Ecto neural progenitor cell (in vitro differentiated cells): ENCODE measurements at places on chromosomes 6 and 20.

DNA sequence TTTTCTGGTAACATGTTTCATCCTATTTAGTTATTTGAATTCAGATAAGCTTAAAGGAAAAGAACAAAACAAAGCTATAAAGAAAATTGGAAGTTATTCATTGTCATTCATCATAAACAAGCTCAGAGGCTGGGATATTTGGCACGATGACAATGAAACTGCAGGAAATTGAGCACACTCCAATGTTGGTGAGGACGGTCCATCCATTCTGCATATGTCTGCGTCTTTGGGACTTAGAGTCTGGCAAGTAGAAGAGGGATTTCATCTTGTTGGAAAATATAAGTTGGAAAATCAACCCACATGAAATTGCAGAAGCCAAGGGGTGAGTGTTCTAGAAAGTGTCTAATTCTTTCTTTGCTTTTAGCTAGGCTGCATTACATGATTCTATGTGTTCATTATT lies 78.4 kb downstream of the HDGFL1 start:
- DNase-seq, result no peak

DNA sequence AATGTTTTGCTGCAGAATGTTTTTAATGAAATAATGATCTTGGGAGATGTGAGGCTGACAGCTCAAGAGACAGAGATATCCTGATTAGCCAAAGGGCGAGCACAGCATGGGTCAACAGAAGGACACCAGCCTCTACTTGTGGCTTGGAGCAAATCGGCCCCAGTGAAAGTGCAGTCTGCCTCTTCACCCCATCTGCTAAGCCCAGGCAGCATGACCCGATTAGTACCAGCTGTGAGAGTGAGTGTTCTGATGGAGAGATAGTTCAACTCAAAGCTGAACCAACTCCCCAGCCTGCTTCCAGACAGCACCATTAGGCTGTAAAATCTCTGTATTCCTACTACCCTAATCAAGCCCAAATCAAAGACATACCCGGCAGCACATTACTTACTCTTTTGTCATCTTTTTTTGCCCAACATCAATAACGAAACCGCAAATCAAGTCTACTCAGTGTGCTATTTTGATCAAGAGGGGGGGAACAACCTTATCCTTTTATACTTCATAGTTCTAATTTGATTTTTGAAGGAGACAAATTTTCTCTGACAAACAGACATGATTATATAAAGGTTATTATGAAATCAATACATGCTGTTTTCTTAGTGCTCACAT lies 514.1 kb upstream of the NRSN1 start:
- no peak for DNase-seq

DNA sequence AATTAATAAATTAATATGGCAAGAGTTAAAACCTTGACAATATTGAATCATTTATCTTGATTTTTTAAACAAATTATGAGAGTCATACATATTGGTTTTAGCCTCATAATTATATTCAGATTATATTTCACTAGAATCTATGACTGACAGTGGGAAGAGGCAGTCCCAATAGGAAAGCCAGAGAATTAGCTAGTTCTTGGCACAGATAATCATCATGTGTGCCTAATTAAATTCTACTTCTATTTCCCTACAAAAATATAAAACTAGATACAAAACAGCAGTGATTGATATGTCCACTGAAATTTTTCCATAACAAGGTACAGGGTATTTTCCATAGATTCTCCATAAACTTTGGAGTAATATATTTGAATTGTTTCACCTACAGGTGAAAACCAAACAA lies 38.6 kb downstream of the COL9A1 start:
- no peak for DNase-seq

DNA sequence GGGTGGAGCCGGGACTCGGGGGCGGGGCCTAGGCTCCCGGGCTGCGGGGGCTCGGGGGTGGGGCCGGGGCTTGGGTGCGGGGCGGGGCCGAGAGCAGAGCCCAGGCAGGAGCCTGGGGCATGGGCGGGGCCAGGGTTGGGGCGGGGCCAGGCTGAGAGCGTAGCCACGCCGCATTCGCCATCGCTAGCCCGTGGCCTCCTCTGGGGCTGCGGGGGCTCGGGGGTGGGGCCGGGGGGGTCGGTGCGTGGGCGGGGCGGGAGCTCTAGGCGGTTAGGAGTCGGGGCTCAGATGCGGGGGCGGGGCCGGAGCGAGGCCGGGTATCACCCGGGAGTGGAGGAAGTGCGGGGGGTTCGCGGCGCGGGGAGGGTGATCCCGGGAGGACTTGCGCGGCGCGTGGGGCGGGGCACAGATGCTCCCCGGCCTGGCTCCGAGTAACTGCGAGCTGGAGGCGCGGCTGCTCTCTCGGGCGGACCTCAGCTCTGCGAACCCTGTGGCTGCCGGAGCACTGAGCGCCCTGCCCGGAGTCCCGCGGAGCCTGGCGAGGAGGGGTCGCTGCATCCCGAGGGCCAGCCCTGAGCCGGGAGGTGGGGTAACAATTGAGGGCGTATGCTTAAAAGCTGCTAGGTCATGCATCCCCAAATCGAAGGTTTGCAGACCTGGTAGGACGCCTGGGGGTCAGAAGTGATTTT lies 434 bp upstream of the ECI2 start:
- DNase-seq, result peak; percentile 96

DNA sequence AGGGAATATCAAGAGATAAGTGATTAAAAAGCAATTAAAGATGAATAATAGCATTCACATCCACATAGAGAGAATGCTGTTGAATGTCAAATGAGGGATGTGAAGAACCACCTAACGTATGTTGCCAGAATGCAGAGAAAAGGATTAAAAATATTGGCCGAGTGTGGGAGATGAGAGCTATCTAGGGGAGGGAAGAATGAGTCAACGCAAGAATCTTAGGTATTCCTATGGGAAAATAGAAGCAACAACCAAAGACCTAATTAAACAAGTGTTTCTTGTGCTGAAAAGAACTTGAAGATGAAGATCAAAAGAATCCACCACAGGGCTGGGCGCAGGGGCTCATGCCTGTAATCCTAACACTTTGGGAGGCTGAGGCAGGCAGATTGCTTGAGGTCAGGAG lies 12.2 kb upstream of the RSPH3 start:
- DNase-seq, result no peak

DNA sequence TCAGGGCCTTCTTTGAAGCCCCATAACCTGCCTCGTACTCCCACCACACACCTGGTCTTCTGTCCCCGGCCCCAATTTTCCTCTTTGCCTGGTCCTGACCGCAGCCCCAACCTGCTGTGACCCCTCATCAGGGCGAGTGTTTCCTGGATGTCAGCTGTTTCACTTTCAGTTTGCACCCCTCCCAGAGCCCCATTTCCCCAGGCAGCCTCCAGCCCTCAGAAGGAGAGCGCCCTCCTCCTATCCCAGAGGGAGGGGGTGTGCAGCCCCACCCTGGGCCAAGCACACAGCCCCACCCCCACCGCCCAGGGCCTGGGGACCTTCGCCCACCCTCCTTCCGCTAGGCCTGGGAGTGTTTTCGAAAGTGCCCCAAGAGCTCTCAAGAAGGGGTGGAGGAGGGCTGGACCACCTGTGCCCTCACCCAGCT lies 1.5 kb downstream of the BAK1 start:
- DNase-seq, result no peak

DNA sequence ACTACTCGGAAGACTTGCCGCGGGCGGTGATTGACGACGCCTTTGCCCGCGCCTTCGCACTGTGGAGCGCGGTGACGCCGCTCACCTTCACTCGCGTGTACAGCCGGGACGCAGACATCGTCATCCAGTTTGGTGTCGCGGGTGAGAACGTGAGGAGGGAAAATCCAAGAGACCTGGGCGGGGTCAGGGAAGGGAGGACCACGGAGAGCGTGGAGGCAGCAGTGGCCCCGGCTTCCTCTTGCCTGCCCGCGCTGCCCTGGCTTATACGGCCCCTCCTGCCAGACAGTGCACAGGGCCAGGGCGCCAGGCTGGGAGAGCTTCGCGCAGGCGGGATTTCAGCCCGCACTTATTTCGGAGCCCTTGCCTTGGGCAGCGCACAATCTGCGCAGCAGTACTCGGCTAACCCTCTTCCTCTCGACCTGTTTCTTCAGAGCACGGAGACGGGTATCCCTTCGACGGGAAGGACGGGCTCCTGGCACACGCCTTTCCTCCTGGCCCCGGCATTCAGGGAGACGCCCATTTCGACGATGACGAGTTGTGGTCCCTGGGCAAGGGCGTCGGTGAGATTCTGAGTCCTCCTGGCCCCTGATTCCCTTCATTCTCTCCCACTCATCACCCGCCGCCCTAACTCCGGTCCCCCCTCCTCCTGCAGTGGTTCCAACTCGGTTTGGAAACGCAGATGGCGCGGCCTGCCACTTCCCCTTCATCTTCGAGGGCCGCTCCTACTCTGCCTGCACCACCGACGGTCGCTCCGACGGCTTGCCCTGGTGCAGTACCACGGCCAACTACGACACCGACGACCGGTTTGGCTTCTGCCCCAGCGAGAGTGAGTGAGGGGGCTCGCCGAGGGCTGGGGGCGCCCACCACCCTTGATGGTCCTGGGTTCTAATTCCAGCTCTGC lies 2.0 kb downstream of the MMP9 start:
- DNase-seq, result no peak

DNA sequence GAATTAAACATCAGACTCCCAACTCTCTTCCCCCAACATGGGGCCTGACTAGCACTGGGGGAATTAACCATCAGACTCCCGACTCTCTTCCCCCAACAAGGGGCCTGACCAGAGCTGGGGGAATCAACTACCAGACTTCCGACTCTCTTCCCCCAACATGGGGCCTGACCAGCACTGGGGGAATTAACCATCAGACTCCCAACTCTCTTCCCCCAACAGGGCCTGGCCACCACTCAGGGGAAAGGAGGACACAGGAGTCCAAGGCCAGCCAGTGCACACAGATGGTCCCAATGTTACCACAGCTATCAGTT lies 13.1 kb downstream of the CST7 start:
- DNase-seq, result peak; percentile 24

GRCh38 chr6:142406131-142406530 lies 104.3 kb downstream of the ADGRG6 start:
- no peak for DNase-seq

DNA sequence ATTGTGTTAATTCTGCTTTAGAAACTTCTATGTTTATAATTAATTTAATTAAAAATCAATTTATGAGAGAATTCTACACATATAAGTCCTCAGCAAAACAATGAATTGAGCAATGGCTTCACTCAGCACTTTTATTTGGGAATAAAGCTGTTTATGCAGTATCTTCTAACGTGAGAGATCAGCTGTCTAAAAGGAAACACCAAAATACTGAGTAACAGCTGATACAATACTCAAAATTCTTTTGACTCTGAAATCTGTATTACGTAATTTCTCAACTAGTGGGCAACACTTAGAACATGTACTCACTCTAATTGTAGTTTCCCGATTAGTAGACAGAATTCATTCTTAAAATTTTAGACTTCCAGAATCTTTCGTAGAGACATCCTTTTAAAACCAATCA lies 49.8 kb downstream of the MAP3K7 start:
- DNase-seq, result no peak

- DNase-seq, result no peak
Measured at GRCh38 chr6:116884530-116884929, 7.5 kb downstream of the RFX6 start.

DNA sequence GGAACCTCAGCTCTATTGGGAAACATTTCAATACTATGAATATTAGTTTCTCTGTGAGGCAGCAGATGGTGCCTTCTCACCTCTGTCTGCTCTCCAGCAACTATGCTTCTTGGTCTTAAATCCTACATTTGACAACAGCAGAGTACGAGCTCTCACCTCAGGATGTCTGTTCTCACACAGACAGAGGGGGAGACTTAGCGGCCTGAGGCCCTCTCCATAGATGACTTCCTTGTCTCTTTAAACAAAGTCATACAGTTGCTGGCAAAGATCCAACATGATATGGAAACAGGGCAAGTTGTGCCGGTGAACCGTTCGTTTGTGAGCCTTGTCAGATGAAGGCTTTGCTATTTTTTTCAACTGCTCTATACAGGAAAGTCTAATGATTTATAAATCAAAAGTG lies 43.7 kb upstream of the GABRR1 start:
- DNase-seq, result no peak

DNA sequence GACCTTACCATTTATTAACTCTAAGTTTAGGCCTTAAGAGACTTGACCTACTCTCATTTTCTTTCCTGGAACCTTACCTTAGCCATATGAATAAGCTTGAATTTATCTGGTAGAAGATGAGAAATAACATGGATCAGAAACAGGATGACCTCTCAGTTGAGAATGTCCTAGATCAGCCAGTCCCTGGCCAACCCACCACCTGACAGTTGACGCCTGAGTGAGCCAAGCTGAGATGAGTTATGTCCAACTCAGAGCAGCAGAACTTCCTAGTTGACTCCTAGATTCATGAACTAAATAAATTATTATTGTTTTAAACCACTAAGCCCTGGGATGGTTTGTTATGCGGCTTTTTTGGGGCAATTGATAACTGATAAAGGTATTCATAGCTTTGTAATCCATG lies 233.0 kb upstream of the RAB32 start:
- DNase-seq, result no peak

- DNase-seq, result no peak
Measured at GRCh38 chr6:144177726-144178125, 27.4 kb downstream of the STX11 start.

GRCh38 chr6:113481910-113482309 lies 375.2 kb upstream of the MARCKS start:
- DNase-seq, result no peak

GRCh38 chr6:25027221-25027916 lies 91.6 kb upstream of the RIPOR2 start:
- DNase-seq, result no peak

- no peak for DNase-seq
Measured at GRCh38 chr6:3398755-3399696, 57.8 kb downstream of the SLC22A23 start.

GRCh38 chr20:56299362-56299761 lies 50.8 kb downstream of the MC3R start:
- no peak for DNase-seq

DNA sequence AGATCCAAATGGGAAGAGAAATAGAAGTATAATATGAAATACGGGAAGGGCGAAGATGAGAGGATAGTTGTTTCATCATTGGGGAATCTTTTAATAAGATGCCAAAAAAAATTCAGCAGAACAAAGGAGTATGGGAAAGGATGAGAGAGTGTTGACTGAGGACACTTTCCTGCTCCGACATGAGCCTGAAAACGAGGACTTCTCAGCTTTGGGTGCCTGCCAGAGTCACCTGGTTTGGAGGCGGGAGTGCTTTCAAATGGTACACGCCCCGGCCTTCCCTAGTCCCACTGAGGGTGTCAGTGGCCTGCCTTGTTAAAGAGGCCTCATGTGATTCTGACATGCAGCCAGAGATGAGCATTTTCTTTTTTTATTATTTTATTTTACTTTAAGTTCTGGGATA lies 250.9 kb downstream of the ANKRD60 start:
- no peak for DNase-seq

DNA sequence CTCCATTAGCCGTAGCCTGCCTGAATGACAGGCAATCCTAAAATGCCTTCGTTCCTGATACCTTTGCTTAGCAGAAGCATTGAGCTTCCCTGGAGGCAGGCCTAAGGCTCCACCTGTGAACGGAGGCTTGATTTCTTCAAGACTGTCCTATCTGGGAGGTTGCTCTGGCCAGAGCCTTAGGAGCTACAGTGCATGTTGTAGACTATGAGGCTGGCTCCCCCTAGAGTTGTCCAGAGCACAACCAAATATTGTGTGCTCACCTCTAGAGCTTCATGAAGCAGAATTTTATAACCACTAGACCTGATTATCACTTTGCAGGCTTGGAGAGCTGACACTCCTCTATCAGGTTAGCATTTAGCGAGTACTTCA lies 217.8 kb downstream of the MAFB start:
- no peak for DNase-seq
